ENCODE measurements at places on chromosomes 1 and 21.

DNA sequence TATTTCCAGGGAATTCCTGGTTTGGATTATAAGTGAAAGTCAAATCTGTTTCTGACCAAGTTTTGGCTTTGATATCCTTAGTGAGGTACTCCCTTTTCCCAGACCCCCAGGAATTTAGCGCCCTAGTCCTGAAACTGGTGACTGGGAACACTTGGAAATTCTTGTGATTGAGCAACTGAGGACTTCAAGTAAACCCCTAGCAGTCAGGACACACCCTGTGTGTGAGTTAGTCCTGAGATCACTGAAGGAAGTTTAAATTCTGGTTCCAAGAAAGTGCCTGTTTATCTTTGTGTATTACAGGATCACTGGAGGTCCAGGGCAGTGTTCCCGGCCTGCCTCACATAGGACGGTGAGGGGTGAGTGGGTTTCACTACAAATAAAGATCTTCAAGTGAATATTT is 95.1 kb upstream of the F3 start:
- DNase-seq = no peak

- DNase-seq = no peak
These were observed 391 bp downstream of the IFT25 start for GRCh38 chr1:53945183-53945432.

- peak; percentile 31 for DNase-seq
These were observed 4.1 kb downstream of the AXDND1 start for GRCh38 chr1:179369751-179370341.

GRCh38 chr1:223709598-223709997 is 2.7 kb upstream of the CAPN2 start:
- DNase-seq = no peak
